Activated CD8-positive, alpha-beta T cell treated with anti-CD3 and anti-CD28 coated beads, Interleukin-2, amount 10 ng/mL, durations not matched to agents 7 days and 5 days (primary cell): ENCODE measurements at places on chromosomes 5 and 9. TPM values are rescaled to one million over a fixed set of nuclear protein-coding genes. Genes with fewer than 3 reads are reported as not detected.

GRCh38 chr9:90684736-90685135 is 42.1 kb upstream of the DIRAS2 start:
- H3K27ac ChIP-seq, result no peak overlapping the region
- no peak for DNase-seq
- H3K36me3 ChIP-seq, result no peaks in the 10 kb centered on the region
- no peaks in the 10 kb centered on the region for H3K27me3 ChIP-seq

Gene CNTNAP3
- not detected for total RNA-seq

- no peaks in the 10 kb centered on the region for H3K27me3 ChIP-seq
- H3K27ac ChIP-seq, result no peak overlapping the region
- H3K4me1 ChIP-seq, result no peaks in the 10 kb centered on the region
- no peak overlapping the region for H3K4me3 ChIP-seq
- no peak for DNase-seq
- H3K36me3 ChIP-seq, result no peaks in the 10 kb centered on the region
Observed at GRCh38 chr5:155455791-155456514, 442.4 kb downstream of the KIF4B start.

Gene CBY3
- 0.55 TPM for total RNA-seq

DNA sequence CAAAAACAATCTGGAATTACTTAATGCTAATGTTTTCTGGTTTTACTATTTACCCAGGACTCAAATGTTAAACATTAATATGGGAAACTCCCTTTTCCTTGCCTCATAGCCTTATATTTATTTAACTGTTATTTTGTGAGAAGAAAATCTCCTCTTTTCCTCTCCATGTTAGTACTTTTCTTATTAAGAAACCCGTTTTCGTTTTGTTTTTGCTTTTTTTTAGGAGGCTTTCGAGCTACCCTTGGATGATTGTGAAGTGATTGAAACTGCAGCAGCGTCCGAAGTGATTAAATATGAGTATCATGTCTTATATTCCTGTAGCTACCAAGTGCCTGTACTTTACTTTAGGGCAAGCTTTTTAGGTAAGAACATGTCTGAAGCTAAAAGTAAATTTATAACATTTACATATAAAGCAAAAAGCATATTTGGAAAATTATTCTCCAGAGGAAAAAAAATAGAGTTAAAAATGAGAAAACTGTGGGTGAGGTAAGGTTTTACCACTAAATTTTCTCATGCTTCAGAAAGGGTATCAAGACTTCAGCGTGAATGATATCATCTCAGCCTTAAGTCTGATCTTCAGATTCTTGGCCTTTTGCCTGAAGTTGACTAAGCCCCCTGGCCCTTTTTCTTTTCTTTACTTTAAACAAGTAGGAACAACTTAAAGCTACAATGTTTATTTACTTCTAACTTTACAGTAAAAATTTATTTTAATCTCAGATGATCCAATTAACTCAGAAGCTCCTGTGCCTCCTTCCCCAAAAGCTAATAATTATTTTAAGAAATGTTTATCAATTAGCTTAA is 113.8 kb downstream of the RPS23 start:
- H3K27me3 ChIP-seq, result no peaks in the 10 kb centered on the region
- H3K4me1 ChIP-seq, result no peaks in the 10 kb centered on the region
- H3K27ac ChIP-seq, result no peak overlapping the region
- DNase-seq, result no peak
- H3K4me3 ChIP-seq, result no peak overlapping the region
- no peaks in the 10 kb centered on the region for H3K36me3 ChIP-seq

Gene TMEFF1
- total RNA-seq, result not detected

- no peaks in the 10 kb centered on the region for H3K4me1 ChIP-seq
Observed at GRCh38 chr9:13716601-13717321, 437.3 kb upstream of the MPDZ start.

Gene SPINK7
- not detected for total RNA-seq

GRCh38 chr5:167827766-167828165 is 463.7 kb upstream of the WWC1 start:
- H3K27me3 ChIP-seq, result no peaks in the 10 kb centered on the region
- no peaks in the 10 kb centered on the region for H3K36me3 ChIP-seq
- H3K4me1 ChIP-seq, result no peaks in the 10 kb centered on the region
- H3K27ac ChIP-seq, result no peak overlapping the region
- H3K4me3 ChIP-seq, result no peak overlapping the region

DNA sequence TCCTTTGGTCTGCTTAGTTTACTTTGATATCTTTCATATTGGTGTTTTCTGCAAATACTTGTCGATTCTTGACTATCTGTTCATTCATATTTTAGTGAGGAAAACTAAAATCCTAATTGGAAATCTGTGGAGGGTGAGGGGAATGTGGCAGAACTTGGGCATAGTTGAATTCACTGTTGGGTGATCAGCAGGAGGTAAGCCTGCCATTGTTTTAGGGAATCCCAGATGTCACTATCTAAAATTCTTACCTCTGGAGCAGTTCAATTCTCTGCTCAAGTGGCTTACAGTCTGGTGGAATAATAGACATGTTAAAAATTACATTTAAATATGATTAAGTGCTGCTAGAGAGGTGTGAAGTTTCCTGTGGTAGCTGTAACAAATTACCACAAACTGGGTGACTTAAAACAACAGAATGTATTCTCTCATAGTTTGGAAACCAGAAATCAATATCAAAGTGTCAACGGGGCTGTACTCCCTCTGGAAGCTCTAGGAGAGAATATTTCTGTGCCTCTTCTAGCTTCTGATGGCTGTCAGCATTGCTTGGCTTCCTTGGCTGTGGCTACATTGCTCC is 90.3 kb upstream of the GCNT4 start:
- no peaks in the 10 kb centered on the region for H3K27me3 ChIP-seq
- H3K36me3 ChIP-seq, result no peaks in the 10 kb centered on the region
- no peak for DNase-seq
- no peak overlapping the region for H3K27ac ChIP-seq
- no peak overlapping the region for H3K4me3 ChIP-seq

GRCh38 chr5:17089690-17090089 is 127.7 kb upstream of the BASP1 start:
- H3K4me1 ChIP-seq, result no peaks in the 10 kb centered on the region
- no peaks in the 10 kb centered on the region for H3K27me3 ChIP-seq
- no peaks in the 10 kb centered on the region for H3K36me3 ChIP-seq
- no peak overlapping the region for H3K4me3 ChIP-seq
- DNase-seq, result no peak

GRCh38 chr9:15982182-15982581 is 429.3 kb downstream of the CCDC171 start:
- DNase-seq, result no peak
- no peaks in the 10 kb centered on the region for H3K27me3 ChIP-seq
- no peak overlapping the region for H3K4me3 ChIP-seq
- no peaks in the 10 kb centered on the region for H3K36me3 ChIP-seq
- H3K27ac ChIP-seq, result no peak overlapping the region
- no peaks in the 10 kb centered on the region for H3K4me1 ChIP-seq

Gene ZBTB43
- 19.1 TPM for total RNA-seq
